ENCODE measurements at places on chromosomes 11 and 22.

GRCh38 chr11:132185726-132186592, 815.5 kb downstream of the NTM start:
- DNase-seq = no peak

GRCh38 chr22:45709866-45710265, 38.2 kb downstream of the ATXN10 start:
- DNase-seq = no peak

GRCh38 chr22:30731658-30732057, 37.0 kb downstream of the OSBP2 start:
- DNase-seq = no peak

DNA sequence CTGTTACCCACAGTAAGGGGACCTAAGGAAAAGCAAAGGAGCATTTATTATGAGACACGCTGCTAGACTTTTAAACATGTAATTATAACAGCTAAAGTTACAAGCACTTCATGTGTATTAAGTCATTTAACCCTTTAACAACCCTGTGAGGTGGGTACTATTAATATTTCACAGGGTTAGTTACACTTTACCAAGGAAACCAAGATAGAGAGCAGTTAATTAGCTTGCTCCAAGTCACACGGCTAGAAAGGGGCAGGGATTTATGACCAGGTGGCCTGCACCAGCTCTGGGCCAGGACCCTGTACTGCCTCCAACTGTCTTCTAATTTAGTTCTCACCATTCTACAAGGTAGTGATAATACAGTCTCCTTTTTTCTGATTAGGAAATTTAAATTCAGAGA, 74.9 kb downstream of the RPL27A start:
- DNase-seq = no peak

DNA sequence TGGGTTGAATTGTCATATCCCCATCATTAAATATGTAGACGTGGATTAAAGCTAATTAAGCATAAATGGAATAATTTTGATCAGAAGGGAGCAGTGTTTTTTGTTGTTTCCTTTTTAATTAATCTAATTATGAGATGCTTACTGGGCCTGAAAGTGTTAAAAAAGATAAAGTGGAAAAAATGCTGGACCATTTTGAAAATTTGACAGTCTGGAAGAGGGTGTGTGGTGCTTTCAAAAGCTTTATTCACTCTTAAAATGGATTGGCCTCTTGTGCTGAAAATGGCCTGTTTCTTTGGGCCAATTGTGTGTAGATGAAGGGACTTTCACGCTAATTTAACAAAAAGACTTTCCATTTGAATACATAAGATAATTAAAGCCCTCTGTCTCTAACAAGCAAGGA, 1.8 kb downstream of the TNRC6B start:
- DNase-seq = no peak

DNA sequence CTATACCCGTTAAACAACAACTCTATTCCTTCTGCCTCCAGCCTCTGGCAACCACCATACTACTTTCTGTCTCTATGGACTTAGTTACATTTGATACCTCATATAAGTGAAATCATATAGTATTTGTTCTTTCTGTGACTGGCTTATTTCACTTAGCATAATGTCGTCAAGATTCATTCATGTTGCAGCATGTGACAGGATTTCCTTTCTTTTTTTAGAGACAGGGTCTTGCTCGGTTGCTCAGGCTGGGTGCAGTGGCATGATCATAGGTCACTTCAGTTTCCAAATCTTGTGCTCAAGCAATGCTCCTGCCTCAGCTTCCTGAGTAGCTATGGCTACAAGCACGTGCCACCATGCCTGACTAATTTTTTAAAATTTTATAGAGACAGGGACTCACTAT, 29.4 kb upstream of the SORL1 start:
- no peak for DNase-seq

GRCh38 chr11:65109231-65110198, 2.2 kb upstream of the TM7SF2 start:
- no peak for DNase-seq

DNA sequence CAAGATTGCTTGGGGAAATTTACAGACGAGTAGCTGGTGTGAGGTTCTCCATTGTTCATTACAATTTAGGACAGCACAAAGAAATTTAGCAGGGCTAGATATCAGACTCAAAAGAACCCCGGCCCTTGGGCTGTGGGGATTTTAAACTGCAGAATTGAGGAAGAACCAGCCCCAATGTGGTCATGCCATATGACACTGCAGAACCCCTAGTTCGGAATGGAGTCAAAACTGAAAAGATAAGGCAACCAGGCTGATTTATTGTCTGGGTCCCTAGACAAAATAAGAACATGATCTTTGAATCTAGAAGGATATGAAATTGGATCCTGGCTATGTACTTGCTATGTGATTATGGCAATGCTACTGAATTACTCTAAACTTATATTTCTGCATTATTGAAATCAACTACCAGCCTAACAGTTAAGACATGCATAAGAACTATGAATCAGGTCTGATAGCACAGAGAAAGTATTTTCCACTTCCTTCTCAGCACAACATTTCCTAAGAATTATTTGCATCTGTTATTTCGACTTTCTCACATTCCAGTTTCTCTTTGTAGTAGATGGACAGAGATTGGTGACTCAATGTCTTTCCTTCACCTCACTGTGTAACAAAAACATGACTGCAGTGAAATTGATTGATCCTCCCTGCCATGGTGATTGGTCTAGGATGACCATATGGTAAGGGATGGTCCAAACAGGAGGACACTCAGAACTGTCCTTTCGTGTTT, 13.2 kb downstream of the MMP3 start:
- DNase-seq = no peak

- no peak for DNase-seq
Measured at GRCh38 chr22:47144791-47145425, 382.5 kb downstream of the TBC1D22A start.

- no peak for DNase-seq
Measured at GRCh38 chr11:1994121-1994520, 3.5 kb downstream of the H19 start.

- DNase-seq = no peak
Measured at GRCh38 chr11:45655012-45655283, 10.5 kb downstream of the CHST1 start.

- no peak for DNase-seq
Measured at GRCh38 chr22:29971607-29972006, 88.6 kb downstream of the MTMR3 start.

GRCh38 chr11:117828611-117829368, 4.2 kb upstream of the FXYD2 start:
- no peak for DNase-seq

GRCh38 chr11:115352805-115353485, 151.3 kb downstream of the CADM1 start:
- DNase-seq = no peak

DNA sequence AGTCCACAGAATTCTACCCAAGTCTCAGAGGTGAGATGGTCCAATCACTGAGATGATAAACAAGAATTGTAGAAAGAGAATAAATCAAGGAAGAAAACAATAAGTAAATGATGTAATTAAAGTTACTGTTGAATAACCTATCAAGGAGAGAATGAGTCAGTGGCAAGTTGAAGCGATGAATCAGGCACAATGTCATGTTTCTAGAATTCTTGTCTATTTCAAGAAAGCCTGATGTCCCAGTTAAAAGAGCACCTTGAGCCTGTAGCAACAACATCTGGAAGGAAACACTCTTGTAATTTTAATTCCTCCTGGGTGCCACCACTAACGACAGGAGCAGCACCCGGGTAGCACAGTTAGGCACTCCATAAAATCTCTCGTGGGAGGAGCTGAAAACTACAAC, 67.9 kb upstream of the SLC35C1 start:
- no peak for DNase-seq

DNA sequence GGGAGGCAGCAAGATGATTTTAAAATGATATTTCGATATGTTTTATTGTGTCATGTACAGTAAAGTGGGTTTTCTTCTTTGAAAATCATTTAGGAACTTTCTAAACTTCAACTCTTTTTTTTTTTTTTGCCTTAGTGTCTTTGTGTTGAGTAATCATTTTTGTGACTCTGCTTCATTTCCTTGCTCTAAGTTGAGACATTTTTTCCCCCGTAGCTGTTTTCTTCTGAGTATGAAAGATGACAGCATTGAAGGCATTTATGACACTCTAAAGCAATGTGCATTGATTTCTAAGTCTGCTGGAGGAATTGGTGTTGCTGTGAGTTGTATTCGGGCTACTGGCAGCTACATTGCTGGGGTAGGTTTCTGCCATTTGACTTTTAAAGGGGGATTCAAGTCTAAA, 23.5 kb downstream of the RRM1 start:
- DNase-seq = no peak

GRCh38 chr11:5966958-5967357, 1.3 kb downstream of the OR56A5 start:
- DNase-seq = no peak

- DNase-seq = no peak
Measured at GRCh38 chr11:58805065-58805464, 39.4 kb downstream of the GLYATL2 start.

- no peak for DNase-seq
Measured at GRCh38 chr11:78996007-78996406, 421.3 kb upstream of the NARS2 start.

- no peak for DNase-seq
Measured at GRCh38 chr22:42365111-42365865, 66.9 kb downstream of the NFAM1 start.

DNA sequence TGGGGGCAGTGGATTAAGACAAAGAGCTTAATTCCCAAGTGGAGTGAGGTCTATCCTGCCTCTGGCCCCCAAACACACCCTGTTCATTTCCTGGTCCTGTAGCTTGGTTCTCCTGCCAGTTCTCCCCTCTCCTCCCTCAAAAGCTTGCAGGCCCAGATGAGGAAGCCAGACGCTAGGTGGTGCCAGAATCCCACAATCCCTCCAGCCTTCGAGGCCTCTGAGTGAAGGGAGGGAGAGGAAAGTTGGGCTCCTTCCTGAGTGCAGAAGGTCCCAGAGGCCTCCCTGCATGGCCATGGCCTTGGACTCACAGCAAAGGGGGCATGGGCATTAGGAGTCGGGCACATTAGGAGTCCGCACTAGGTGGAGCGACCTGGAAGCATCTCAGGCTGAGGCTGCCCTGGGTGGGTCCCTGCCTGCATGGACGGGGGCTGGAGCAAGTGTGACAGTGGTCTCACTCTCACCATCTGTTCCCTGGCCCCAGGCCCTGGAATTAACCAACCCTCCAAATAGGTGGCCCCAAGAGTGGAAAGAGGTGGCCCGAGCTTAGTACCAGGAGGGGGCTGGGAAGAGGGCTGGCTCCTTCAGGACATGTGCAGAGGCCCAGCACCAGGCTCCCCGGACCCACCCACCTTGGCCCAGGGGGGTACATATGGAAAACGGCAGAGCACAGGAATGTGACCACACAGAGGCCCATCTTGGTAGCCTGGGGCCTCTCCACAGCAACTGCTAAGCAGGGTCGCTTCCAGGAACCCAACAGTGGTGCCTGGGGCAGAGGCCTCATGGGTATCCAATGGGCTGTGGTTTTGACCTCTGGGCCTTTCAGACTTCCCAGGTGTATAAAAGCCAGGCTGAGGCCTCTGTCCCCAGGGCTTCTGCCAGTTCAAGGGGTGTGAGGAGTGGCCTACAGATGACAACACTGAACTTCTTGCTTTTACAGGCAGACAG, 5.2 kb downstream of the FXYD2 start:
- no peak for DNase-seq

GRCh38 chr22:49212466-49212865, 615.2 kb downstream of the BRD1 start:
- DNase-seq = no peak

GRCh38 chr22:22812031-22812905, 75.3 kb upstream of the IGLL5 start:
- no peak for DNase-seq

DNA sequence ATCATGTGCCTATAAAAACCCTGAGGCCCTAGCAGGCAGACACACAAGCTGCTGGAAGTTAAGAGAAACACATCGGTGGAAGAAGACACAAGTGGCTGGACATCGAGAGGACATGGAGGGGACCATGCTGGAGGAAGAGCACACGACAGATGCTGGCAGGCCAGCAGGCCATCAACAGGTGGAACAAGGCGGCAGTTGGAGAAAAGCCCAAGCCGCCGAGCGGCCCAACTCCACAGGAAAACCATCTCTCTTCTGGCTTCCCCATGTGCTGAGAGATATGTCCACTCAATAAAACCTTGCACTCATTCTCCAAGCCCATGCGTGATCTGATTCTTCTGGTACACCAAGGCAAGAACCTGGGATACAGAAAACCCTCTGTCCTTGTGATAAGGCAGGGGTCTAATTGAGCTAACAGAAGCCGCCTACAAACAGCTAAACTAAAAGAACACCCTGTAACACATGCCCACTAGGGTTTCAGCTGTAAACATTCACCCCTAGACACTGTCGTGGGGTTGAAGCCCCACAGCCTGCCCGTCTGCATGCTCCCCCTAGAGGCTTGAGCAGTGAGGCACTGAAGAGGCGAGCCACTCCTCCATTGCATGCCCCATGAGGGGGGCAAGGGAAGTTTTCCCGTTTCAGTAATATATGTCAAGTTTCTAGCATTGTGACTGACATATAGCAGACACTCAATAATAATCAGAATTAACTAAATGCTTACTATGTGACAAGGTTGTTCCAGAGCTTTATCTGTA, 39.0 kb upstream of the MMP20 start:
- no peak for DNase-seq

- no peak for DNase-seq
Measured at GRCh38 chr11:21988477-21988876, 204.4 kb upstream of the ANO5 start.

GRCh38 chr11:74347381-74347780, 35.9 kb upstream of the P4HA3 start:
- DNase-seq = no peak

DNA sequence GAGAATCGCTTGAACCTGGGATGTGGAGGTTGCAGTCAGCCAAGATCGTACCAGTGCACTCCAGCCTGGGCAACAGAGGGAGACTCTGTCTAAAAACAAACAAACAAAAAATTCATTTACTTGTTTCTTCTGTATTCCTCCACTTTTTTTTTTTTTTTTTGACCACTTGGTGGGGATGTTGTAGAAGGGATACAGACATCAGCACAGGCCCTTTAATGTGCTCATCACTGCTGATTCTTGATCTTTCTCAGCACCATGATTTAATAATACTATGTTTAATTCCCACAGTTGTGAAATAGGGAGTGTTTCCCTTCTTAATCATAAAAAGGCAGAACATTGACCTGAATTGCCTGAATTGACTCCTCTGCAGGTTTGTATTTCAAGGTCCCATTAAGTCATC, 4.5 kb downstream of the TTC9C start:
- DNase-seq = no peak

DNA sequence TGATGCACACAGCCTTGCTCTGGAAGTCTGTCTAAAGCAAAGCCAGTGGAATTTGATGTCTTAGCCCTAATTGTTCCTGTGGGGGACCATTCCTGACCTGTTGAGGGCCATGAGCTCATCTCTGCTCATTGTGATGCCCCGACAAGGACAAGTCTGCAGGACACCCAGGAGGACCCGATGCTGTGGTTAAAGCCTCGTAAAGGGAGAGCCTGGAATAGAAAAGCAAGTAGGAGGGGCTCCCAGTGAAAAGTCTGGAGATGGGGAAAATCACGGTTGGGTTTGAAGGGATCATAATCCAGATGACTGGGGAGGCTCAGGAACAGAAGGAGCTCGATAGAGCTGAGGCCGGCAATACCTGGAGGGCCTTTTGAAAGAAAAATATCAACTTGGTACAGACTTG, 98.5 kb upstream of the RAG2 start:
- no peak for DNase-seq

All from C1 segment of cervical spinal cord (tissue), 14 donors.